RKO (cell line): ENCODE measurements at places on chromosomes 1 and 21.

GRCh38 chr21:39523399-39523798 is 71.6 kb downstream of the SH3BGR start:
- no peak for DNase-seq

- DNase-seq: no peak
These were observed 120.6 kb upstream of the RAVER2 start for GRCh38 chr1:64624218-64624713.

DNA sequence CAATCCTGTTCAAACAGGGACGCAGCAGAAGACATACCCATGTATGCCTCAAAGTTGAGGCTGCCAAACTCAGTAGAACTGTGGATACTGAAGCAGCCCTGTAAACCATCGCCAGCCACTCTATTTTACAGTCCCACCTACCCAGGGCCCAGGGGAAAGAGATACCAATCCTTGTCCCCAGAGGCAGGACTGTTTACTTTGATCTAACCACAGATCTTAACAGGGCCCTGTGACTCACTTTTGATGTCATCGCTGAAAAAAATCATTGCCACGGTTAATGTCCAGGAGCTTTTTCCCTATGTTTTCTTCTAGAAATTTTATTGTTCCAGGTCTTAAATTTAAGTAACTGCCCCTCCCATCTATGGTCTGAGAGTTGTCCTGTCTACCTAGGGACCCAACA is 538.4 kb upstream of the NCAM2 start:
- DNase-seq: no peak

- peak; percentile 88 for DNase-seq
These were observed 49.4 kb downstream of the TMCO4 start for GRCh38 chr1:19750101-19750881.

- DNase-seq: no peak
These were observed 94.8 kb downstream of the DIRAS3 start for GRCh38 chr1:67955591-67955990.
